NCI-H524 (cell line): ENCODE measurements at places on chromosomes 13 and 19.

- no peak for DNase-seq
These were observed 7.6 kb downstream of the LMO7 start for GRCh38 chr13:75643693-75644092.

DNA sequence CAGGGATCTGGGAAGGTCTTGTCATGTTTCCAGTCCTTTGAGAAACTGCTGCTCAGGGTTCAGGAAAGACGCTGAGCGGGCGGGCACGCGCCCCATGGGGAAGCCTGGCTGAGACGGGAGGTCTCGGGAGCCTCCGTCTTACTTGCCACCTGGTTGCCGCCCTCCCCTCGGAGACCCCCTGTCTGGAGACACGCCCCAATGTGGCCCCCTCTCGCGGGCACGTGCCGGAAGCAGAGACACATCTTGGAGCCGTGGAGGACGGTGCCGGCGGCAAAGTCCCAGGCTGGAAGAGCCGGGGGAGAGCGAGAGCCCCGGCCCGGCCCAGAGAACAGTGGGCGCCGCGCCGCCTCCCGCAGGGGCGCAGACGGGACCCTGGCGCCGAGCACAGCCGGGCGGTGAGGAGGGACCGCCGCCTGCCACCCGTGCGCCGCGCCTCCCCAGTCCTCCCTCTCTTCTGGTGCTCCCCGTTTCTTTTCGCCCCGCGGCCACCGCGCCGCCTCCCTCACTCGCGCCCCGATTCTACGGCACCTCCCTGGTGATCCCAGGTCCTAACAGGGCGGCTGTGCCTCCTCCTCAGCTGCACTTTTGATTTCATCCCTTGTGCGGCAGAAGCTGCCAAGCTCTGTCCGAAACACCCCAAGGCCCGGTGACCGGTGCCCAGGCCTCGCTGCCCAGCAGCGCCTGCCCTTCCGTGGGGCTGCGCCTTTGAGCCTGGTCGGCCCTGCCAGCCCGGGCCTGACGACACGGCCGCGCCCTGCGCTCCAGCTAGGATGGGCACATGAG, 15.5 kb downstream of the GJB2 start:
- no peak for DNase-seq

- DNase-seq = no peak
These were observed 5.2 kb downstream of the TRIP10 start for GRCh38 chr19:6744381-6745301.

DNA sequence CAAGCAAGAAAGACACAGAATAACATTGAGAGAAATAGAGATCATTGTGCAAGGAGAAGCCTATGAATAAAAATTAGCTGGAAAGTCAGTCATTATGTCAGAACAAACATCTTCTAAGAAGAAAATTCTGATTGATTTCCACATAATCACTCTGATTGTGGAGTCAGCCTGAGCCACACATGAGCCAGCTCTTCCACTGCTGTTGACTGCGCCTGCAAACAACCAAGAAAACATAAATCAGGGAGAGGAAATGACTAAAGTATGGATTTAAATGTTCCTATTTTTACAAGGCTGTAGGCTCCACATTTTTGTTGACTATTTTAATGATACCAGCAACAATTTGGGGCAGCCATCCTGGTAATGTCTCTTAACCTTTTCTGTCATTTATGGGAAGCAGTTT, 962.3 kb downstream of the EFNB2 start:
- DNase-seq = no peak

GRCh38 chr19:53881482-53882390, at the start of gene PRKCG:
Gene PRKCG, plus strand, starts transcription at chr19:53882197. Its CDS starts 298 bp downstream, at chr19:53882495.
- no peak for DNase-seq

DNA sequence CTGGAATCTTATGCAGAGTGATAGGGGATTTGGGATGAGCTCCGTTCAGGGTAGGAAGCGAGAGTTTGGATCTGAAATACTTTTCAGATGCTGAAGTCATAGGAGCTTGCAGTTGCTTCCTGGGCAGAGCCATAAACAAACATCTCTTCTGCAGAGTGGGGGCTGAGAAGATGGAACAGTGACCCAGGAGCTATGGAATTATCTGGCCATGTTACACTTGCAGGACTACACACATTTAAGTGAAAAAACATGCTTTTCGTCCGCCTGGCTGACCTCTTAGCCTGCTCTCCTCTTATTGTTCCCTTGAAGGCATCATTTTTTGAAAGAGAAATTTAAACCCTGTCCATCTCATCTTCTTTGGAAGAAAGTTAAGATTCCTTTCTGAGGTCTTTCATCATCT, 40.7 kb downstream of the PSG11 start:
- DNase-seq = no peak

DNA sequence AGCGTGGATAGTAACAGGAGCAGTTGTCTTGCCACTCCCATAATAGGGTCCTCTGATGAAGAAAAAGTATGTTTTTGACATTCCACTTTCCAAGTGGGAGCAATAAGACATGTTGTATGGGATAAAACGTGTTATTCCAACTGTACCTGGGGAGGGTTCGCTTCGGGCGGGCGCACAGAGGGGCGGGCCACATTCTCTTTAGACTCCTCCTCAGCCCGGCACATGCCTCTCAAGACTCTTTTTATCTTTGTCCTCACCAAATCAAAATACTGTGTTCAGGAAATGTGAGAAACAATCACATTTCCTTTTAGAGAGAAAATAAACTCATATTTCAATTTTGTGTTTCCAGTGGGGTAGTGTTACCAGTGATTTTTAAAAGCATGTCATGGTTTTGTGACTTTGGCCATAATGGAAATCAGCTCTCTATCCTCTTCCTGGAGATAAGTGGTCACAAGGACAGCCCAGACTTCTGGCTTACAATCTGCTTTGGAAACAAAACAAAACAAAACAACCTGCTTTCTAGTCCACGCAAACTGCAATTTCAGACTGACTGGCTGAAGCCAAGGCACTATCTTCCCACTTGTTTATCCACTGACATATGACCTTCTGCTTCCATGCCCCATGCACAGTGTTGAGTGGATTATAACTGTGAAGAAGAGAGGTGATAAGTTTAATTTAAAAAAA, 276.1 kb downstream of the NALCN start:
- DNase-seq = peak; percentile 20

- no peak for DNase-seq
These were observed 150.0 kb downstream of the KCTD15 start for GRCh38 chr19:33946535-33947264.

- DNase-seq = no peak
These were observed 1.7 kb upstream of the S1PR4 start for GRCh38 chr19:3176715-3177501.

DNA sequence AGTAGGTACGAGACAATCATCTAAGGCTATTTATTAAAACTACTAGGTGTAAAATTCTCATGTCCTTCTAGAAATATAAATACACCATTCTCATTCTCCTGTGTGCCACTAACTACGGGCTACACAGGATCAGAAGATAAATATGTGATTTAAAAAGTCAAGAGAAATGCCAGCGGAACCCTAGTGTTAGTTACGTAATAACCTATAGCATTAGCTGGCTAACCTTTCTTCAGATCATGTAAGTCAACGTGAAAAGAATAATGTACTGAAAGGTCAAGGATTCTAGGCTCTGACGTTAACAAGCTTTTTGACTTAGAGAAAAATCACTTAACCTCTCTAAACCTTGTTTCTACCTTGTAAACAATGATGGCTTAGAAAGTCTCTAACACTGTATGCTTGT, 121.8 kb downstream of the RGCC start:
- no peak for DNase-seq

GRCh38 chr13:37476874-37477273, 121.7 kb downstream of the POSTN start:
- DNase-seq = no peak

DNA sequence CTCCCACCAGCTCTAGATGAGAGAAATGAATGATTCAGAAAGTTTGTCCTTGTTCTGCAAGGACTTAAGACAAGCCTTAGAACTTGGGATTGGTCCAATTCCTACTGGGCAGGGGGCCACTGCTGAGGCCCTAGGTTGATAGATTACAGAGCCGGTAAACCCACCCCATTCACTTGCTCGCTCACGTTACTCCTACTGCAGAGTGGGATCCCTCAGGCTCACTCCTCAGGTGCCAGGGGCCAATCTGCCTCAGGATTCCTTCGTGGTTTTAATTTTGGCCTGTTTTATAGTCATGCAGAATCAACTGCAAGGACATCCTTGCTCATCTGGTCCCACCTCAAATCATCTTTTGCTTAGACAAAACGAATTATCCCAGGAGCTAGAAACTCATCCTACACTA, 59.0 kb downstream of the SERP2 start:
- no peak for DNase-seq

GRCh38 chr13:54758795-54759194, 1730.2 kb downstream of the OLFM4 start:
- DNase-seq = no peak

- no peak for DNase-seq
These were observed 13.8 kb downstream of the PHLDB3 start for GRCh38 chr19:43490759-43491158.

DNA sequence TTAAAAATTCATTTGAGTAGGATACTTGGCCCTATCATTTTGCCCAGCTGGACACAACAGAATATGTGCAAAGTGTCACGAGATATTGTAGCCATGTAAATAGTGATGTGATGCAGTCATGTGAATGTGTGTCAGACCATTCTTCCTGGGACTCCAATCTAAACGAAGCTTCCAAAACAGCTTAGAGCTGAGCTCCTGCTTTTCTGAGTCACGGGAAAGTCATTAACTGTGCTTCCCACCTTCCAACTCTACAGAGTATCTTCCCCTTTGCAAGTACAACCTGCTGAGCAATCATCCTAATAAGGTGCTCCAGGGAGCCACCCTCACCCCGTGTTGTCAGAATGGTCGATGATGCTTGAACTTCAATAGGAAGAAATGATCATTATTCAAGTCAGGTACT, 294.7 kb downstream of the MYO16 start:
- DNase-seq = no peak

- no peak for DNase-seq
These were observed 59.3 kb upstream of the URI1 start for GRCh38 chr19:29882719-29883105.

GRCh38 chr19:33063356-33063752, 1.3 kb downstream of the RHPN2 start:
- DNase-seq = no peak

GRCh38 chr13:101944521-101944920, 457.3 kb downstream of the FGF14 start:
- DNase-seq = no peak

GRCh38 chr19:48757741-48758144, 2.4 kb downstream of the FGF21 start:
- no peak for DNase-seq

GRCh38 chr13:77065461-77066147, 38.6 kb upstream of the FBXL3 start:
- DNase-seq = no peak

DNA sequence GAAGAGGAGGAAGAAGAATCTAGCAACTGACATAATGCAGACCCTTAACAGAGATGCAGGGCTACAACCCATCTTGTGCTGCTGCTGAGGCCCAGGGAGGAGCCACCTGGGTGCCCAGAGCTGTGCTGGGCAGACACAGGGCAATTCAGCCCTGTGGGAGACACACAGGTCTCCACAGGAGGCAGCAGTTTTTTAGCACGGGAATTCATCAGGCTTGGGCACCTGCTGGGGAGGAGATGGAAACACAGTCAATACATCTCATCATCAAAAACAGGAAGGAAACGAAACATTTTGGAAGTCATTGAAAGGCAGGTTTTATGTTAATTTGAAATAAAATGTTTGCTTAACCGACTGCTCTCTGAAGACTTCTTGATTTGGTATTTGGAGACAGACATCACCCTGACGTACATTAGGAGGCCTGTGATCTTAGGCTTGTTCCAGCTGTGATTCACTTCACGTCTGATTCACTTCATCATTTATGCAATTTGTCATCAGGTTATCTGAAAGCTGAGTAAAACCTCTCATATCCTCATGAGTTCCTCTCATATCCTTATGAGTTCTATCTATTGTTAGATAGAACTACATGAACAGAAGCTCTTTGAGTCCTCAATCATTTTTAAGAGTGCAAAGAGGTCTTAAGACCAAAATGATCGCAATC, 77.4 kb downstream of the CYSLTR2 start:
- DNase-seq = no peak

GRCh38 chr19:1064661-1065605, 2.0 kb upstream of the ARHGAP45 start:
- no peak for DNase-seq

GRCh38 chr13:30577401-30577852, 40.3 kb upstream of the USPL1 start:
- no peak for DNase-seq

DNA sequence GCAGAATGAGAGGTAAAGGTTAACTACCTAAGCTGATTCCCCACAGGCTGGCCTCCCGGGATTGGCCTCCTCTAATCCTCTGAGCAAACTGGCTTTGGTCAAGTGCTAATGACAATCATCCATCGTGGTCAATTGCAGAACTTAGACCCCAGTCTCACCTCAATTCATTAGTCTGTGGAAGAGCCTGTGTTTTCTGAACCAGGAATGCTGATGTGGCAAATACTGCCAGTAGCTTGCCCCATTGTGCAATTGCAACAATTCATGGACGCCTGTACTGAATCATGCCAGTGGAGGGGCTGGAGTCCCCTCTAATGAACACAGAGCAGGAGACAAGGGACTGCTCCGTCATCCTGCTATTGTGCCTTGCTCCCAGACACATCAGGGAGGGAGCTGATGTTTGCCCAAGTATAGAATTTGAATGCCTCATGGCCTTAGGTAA, 1256.5 kb downstream of the EFNB2 start:
- no peak for DNase-seq

DNA sequence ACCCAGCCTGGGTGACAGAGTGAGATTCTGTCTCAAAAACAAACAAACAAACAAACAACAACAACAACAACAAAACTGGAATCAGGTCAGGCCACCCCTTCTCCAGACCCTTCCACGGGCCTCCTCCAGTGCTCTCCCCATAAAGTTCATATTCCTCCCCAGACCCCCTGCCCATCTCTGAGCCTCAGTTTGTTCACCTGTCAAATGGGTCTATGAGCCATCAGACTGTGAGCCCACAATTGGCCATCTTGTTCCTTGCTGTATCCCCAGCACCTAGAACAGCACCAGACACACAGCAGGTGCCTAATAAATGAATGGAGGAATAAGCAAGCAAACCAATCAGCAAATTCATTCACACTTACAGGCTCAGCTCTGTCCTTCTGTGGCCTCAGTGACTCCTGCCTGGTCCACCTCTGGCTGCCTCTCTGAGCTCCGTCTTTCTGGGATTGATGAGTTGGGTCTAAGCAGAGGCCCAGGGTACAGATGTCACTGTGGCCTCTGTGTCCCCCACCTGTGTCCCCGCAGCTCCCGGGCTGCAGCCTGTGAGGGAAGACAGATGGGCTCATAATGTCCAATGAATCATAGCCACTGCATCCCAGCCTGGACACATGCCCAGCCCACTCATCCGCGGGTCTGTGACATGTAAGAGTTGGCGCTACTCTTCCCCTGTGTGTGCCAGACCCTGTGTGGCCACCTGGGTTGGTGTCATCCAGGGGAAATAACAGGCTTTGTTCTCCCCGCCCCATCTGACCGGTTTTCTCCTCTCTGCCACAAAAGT, 19.6 kb upstream of the PTPRS start:
- DNase-seq = peak; percentile 44

DNA sequence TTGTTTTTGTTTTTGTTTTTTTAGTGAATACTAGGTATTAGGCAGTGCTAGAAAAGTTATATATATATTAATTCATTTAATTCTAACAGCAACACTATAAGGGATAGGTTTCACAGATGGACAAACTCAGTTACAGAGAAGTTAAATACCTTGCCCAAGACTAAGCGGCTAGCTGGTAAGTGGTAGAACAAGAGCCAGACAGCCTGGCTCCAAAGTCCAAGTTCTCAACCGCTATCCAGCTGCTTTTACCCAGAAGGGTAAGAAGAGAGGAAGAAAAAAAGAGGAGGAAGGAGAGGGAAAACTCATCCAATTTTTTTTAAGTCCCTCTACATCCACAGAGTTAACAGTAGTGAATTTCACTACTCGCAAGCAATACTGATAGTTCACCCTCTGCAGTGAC, 217.0 kb downstream of the SPRY2 start:
- no peak for DNase-seq

- DNase-seq = peak; percentile 64
These were observed 6.6 kb upstream of the NPAS1 start for GRCh38 chr19:47013041-47013517.
